Endothelial cell of umbilical vein (primary cell): ENCODE measurements at places on chromosomes 16 and 17. TPM values are rescaled to one million over a fixed set of nuclear protein-coding genes. Genes with fewer than 3 reads are reported as not detected.

DNA sequence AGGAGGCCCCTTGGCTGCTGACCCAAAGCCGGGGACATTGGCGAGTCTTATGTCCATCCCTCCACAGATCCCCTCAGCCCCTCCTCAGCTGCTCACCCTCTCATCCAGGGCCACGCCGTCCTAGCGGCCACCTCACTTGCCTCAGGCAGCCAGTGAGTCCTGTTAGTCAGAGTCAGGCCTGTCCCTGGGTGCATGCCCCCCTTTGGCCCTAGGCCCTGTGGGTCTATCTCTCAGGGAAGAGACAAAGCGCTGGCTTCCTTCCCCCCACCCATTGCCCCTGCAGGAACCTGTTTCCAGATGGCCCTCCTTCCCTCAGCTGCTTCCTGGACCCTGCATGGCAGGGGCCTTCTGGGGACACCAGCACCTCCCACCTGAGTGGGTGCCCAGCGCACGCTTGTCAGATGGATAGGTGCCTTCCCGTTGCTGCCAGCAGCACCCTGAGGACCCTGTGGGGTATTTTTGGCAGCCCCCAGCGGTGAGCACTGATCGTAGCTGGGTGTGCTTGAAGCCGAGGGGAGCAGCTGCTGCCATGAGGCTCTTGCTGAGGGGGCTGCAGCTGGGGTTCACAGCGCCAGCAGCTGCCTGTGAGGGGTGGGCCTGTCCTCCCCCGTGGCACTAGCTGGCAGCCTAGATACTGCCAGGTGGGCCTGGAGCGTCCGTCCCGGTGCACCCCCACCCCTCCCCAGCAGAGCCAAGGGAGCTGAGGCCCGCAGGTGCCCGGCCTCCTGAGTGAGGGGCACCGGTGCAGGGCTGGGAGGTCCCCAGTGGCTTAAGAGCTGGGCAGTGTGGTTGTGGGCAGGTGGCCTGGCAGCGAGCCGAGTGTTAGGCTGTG, 8.4 kb downstream of the DBNDD1 start:
- no peak for DNase-seq

DNA sequence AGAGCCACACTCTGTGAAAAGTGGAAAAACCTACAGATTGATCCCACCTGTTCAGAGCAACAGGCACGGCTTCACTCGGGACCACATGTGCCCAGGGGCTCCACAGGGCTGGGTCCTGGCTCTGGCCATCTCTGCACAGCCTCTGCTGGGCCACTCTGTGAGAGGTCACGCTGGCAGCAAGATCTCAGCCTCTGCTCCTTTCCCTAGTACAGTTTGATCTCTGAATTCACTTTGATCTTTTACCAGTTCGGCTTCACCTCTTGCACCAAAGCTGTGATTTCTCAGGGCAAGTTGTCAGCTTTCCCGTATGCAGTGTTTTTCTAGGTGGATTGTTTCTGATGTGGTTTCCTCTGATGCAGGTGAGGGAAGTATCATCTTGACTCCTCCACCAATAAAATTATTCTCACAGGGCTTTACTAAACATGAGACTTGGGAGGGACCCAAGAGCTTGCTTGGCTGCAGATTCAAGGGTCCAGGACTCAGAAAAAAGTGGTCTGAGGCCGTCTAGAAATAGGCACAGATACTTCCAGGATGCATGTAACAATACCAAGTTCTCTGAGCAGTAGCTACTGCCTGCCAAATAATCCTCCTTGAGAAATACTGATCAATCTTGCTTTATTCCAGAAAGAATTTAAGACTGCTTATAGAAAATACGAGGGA, 24.0 kb upstream of the ALDH3A1 start:
- no peak for DNase-seq

DNA sequence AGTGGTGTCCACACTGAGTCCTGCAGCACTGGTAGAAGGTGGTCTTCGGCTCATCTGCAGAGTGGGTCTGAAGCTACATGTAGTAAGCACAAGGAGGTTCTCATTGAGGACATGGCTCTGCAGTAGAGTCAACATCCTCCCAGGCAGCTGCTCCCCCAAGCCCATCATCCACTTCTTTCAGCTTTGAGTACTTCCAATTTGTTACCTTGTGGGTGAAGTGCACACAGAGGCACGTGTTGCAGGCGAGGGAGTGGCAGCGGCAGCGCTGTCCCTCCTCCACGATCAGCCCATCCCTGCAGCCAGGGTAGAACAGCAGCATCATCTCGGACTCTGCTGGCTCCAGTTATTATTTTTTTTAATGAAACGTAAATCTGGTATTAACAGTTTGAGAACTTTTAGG, 1.8 kb upstream of the SSTR2 start:
- DNase-seq, result no peak

The CDH1 gene
- total RNA-seq, result 0.69 TPM in 1 of 2 replicates, not detected in the other

- DNase-seq, result no peak
Measured at GRCh38 chr17:9342225-9342624, 233.4 kb downstream of the STX8 start.

- DNase-seq, result no peak
Measured at GRCh38 chr16:8708536-8708935, 34.1 kb downstream of the ABAT start.

The HOXB5 gene
- total RNA-seq, result 7.3 and 8.5 TPM in 2 replicates
